ENCODE measurements at places on chromosomes 11 and 22. TPM values are rescaled to one million over a fixed set of nuclear protein-coding genes. Genes with fewer than 3 reads are reported as not detected.

DNA sequence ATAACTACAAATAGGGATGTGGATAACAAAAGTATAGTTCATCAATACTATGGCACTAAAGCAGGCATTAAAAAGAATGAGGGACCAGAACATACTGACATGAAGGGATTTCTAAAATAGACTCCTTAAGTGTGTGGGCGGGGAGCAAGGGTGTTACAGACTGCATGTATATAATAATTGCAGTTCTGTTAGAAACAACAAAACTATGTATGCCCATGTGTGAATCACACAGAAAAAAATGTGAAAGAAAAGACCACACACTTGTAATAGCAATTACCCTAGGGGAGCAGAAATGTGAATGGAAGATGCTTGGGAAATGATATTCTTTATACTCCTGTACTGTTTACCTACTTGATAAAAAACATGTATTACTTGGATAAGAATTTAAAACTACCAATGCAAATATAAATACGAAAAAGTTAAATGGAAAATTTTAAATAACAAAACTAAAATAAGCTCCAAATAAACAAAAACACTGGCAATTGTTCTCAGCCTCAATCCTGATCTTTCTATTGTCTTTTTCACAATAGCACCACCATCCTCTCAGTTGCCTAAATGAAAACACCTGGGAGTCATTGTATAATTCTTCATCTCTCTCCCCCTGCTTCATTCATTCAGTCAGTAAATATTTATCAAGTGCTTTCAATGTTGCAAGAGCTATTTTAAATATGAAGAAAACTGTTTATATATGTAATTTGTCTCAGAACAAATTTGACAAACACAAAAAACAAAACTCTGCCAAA lies 129.8 kb downstream of the FCHSD2 start:
- DNase-seq, result no peak

Gene SCO2
- 3.1 TPM for total RNA-seq

- DNase-seq, result no peak
Observed at GRCh38 chr22:38510416-38510970, 4.4 kb upstream of the DDX17 start.

Gene FUT4
- total RNA-seq, result 7.7 TPM

DNA sequence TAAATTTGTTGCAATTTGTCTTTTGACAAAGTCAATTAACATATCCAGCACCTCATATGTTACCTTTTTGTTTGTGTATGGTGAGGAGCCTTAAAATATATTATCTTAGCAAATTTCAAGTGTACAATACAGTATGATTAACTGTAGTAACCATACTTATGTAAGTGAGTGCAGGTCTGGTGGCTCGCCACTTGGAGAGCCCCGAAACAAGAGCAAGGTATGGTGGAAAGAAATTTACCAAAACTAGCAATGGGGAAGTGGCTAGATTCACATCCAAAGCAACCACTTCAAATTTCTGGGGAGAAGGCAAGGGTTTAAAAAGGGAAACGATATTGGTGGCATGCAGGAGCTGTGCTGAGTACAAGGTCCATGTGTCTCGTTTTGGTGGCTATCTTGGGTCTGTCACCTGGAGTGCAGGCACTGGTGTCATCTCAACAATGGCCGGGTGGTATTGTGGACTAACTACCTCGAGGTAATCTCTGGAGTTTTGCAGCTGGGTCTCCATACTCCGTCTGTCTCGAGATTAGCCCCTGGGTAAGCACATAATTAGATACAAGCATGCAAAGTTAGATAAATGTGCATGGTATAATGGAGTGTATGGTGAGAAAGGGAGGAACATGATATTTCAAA lies 8.2 kb upstream of the FNBP4 start:
- no peak for DNase-seq
